Thyroid gland (tissue), 4 donors: ENCODE measurements at places on chromosomes 16 and 17. TPM values are rescaled to one million over a fixed set of nuclear protein-coding genes. Genes with fewer than 3 reads are reported as not detected.

MYH13 gene
- total RNA-seq: not detected

PNMT gene
- total RNA-seq: not detected

WNT3 gene
- total RNA-seq: 0.75 TPM

SLC16A11 gene
- total RNA-seq: 43.9 TPM

SLC52A1 gene
- total RNA-seq: not detected

GPR142 gene
- not detected for total RNA-seq

CYBA gene
- 295 TPM for total RNA-seq

KRTAP4-7 gene
- total RNA-seq: not detected

CLEC10A gene
- total RNA-seq: 1.7 TPM

DPH1 gene
- total RNA-seq: 61.1 TPM

CIITA gene
- total RNA-seq: 8.6 TPM

- no peak overlapping the region for H3K4me3 ChIP-seq
- peaks cover 29% of the 10 kb centered on the region for H3K4me1 ChIP-seq
- no peaks in the 10 kb centered on the region for H3K36me3 ChIP-seq
- peak overlapping the region; percentile 46 for H3K27ac ChIP-seq
Observed at GRCh38 chr17:81417049-81417878, 22.0 kb downstream of the BAHCC1 start.

- no peak overlapping the region for H3K4me3 ChIP-seq
- DNase-seq: no peak
- H3K27me3 ChIP-seq: no peaks in the 10 kb centered on the region
- H3K36me3 ChIP-seq: peaks cover 47% of the 10 kb centered on the region
Observed at GRCh38 chr17:61984821-61985220, 57.0 kb upstream of the INTS2 start.

DNA sequence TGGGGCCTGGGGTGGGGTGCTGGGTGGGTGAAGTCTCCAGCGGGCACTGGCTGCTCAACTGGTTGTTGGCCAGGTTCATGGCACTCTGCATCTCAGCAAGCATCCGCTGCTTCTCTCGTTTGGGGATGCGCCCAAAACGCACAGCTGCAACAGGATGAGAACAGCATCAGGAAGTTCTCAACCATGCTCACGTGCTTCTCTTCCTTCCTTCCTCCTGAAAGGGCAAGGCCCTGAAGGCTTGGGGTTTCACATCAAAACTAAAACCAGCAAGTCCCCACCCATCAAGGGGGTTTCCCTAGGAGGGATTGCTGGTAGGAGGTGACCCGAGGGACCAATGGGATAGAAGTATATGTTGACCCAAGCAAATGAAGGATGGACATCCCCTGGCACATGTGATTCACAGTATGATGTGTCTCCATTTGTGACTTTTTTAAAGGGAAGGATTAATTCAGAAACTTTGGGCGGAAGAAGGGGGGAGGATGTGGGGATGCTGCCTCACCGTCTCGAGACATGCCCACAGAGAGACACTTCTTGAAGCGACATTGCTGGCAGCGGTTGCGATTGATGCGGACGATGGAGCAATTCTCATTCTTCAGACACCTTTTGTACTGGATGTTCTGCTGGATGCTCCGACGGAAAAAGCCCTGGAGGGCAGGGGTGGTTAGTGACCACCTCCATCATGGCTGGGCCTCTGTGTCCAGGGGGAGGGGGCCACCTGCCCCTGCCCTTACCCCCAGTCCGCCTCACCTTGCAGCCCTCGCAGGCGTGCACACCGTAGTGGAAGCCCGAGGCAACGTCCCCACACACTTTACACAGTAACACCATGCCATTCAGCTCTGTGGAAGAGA lies 4.2 kb downstream of the NR1D1 start:
- peaks cover 76% of the 10 kb centered on the region for H3K4me1 ChIP-seq
- no peaks in the 10 kb centered on the region for H3K27me3 ChIP-seq
- peak overlapping the region; percentile 98 for H3K27ac ChIP-seq
- no peak overlapping the region for H3K4me3 ChIP-seq
- peak; percentile 37 for DNase-seq

- no peak for DNase-seq
- H3K4me3 ChIP-seq: no peak overlapping the region
- no peak overlapping the region for H3K27ac ChIP-seq
Observed at GRCh38 chr16:4005281-4005680, 111.0 kb downstream of the ADCY9 start.

DNA sequence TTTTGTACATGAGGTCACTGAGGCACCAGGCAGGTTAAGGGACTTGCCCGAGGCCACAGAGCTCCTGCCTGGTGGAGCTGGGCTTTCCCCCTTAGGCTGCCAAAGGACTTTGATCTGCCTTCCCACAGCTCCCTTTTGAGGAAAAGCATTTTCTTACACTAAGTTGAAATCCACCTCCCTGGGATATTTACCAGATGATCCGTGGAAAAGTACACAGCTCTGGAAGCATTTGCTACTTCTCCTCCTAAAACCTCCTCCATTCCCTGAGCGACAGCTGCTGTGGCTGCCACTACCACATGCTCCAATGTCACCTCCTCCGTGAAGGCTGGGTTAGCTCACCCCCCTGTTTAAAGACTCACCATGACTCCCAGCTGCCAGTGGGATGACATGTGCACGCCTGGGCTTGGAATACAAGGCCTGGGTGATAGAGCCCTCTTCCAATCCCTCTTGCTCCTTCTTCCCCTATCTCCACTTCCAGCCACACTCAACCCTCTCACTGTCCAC lies 1.2 kb upstream of the MPRIP start:
- DNase-seq: no peak
- no peaks in the 10 kb centered on the region for H3K36me3 ChIP-seq
- H3K27me3 ChIP-seq: no peaks in the 10 kb centered on the region

DNA sequence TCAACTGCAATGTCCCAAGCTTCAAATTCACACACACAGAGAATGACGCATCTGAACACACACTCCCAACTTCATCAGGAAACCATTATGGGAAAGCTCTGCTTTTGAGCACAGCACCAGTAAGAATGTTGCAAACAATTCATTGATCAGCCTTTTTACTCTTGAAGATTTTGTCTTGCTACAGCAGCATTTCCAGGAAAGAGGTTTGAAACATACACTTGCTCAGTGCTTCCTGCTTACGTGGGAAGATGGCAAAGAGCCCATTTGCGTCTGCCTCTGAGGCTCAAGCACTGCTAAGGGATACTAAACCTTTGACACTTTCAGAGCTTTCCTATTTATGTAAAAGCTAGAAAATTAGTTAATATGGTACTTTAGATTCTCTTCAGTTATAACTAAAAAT lies 77.2 kb upstream of the MON1B start:
- no peak overlapping the region for H3K4me3 ChIP-seq
- no peaks in the 10 kb centered on the region for H3K36me3 ChIP-seq

GRCh38 chr17:75001915-75002843 lies 10.3 kb upstream of the MRPL58 start:
- no peak overlapping the region for H3K4me3 ChIP-seq
- no peaks in the 10 kb centered on the region for H3K27me3 ChIP-seq
- no peaks in the 10 kb centered on the region for H3K4me1 ChIP-seq

- no peak for DNase-seq
- no peaks in the 10 kb centered on the region for H3K27me3 ChIP-seq
- H3K4me3 ChIP-seq: no peak overlapping the region
- H3K4me1 ChIP-seq: peaks cover 21% of the 10 kb centered on the region
- no peak overlapping the region for H3K27ac ChIP-seq
- peaks cover 8% of the 10 kb centered on the region for H3K36me3 ChIP-seq
Observed at GRCh38 chr17:31373150-31374093, 18.1 kb upstream of the RAB11FIP4 start.

- peaks cover 34% of the 10 kb centered on the region for H3K4me1 ChIP-seq
- no peak overlapping the region for H3K4me3 ChIP-seq
- no peak for DNase-seq
- H3K36me3 ChIP-seq: peaks cover 69% of the 10 kb centered on the region
- no peaks in the 10 kb centered on the region for H3K27me3 ChIP-seq
Observed at GRCh38 chr17:63833741-63834373, 6.4 kb upstream of the FTSJ3 start.

GRCh38 chr17:58944166-58944565 lies 162.5 kb downstream of the TRIM37 start:
- H3K4me1 ChIP-seq: no peaks in the 10 kb centered on the region
- H3K27ac ChIP-seq: no peak overlapping the region
- H3K27me3 ChIP-seq: no peaks in the 10 kb centered on the region
- no peaks in the 10 kb centered on the region for H3K36me3 ChIP-seq
- DNase-seq: no peak

DNA sequence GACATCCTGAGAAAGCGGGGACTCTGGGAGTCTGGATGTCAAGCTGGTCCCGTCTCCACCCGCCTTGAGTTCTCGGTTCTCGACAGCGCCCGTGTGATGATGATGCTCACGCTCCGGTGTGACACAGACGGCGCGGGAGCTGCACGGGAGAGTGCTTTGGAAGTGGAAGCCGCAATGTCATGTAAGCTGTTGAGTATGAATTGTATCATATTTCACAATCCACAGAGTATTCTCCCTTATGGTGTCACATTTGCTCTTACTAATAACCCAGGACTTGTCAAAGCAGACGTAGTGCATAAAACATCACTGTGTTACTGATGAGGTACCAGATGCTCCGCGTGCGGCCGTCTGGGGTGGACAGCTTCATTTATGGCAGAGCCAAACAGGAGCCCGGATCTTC lies 217.5 kb upstream of the CHMP6 start:
- H3K4me3 ChIP-seq: no peak overlapping the region
- H3K27ac ChIP-seq: no peak overlapping the region
- no peaks in the 10 kb centered on the region for H3K27me3 ChIP-seq
- H3K36me3 ChIP-seq: no peaks in the 10 kb centered on the region

GRCh38 chr17:82876602-82877379 lies 37.0 kb upstream of the ZNF750 start:
- peak; percentile 97 for DNase-seq
- no peak overlapping the region for H3K4me3 ChIP-seq
- H3K27ac ChIP-seq: peak overlapping the region; percentile 88
- no peaks in the 10 kb centered on the region for H3K36me3 ChIP-seq
- no peaks in the 10 kb centered on the region for H3K27me3 ChIP-seq
- H3K4me1 ChIP-seq: peaks cover 40% of the 10 kb centered on the region

- H3K27ac ChIP-seq: peak overlapping the region; percentile 80
- DNase-seq: no peak
- H3K36me3 ChIP-seq: no peaks in the 10 kb centered on the region
Observed at GRCh38 chr16:58128711-58129096, 477 bp downstream of the CFAP20 start.

- no peaks in the 10 kb centered on the region for H3K36me3 ChIP-seq
- H3K4me1 ChIP-seq: no peaks in the 10 kb centered on the region
- H3K4me3 ChIP-seq: no peak overlapping the region
- no peak overlapping the region for H3K27ac ChIP-seq
- no peak for DNase-seq
Observed at GRCh38 chr16:72285728-72286127, 113.8 kb upstream of the PMFBP1 start.

DNA sequence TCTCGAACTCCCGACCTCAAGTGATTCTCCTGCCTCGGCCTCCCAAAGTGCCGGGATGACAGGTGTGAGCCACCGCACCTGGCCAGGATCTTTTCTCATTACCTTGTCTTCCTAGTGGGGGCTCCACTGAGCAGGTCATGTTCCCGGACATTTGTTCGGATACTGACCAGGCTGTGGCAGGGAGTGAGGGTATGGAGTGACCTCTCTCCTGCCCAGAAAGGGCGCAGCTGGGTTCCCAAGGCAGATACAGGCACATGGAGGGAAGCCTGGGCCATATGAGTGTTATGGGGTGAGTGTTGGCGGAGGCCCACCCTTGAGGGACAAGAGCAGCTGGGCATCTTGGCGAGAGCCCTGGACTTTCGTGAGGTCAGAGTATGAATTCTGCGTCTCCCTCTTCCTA lies 5.5 kb downstream of the SERPINF1 start:
- no peak for DNase-seq
- peaks cover 2% of the 10 kb centered on the region for H3K36me3 ChIP-seq
- no peak overlapping the region for H3K27ac ChIP-seq
- H3K4me3 ChIP-seq: no peak overlapping the region
- H3K4me1 ChIP-seq: peaks cover 26% of the 10 kb centered on the region
- H3K27me3 ChIP-seq: no peaks in the 10 kb centered on the region

DNA sequence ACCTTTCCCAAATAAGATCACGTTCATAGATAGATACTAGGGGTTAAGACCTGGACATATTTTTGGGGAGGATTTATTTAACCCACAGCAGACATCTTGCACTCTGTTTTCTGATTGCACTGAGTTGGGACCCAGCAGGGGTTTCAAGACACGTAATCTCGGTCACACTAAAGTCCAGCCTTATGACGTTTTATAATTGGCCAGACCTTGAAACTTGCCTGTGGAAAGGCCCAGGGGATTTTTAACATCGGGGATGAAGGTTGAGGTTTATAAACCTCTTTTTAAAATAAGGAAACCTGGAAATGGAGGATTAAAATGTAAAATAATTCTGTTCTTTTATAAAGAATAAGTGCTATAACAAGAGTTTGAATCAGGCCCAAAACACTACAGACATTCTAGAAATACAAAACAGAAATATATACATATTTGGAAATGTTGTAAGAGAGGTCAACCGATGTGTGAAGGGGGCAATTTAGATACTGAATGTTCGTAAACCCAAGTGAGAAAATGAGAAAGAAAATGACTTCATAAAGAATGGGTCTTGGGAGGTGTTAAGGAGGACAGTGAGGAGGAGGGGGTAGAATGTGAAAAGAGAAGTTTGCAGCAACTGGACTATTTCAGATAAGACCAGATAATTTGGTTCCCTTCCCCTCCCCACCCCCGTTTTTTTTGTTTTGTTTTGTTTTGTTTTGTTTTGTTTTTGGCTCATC lies 61.1 kb upstream of the NOL11 start:
- H3K27ac ChIP-seq: no peak overlapping the region
- peaks cover under 1% of the 10 kb centered on the region for H3K4me1 ChIP-seq
- no peak overlapping the region for H3K4me3 ChIP-seq
- H3K27me3 ChIP-seq: no peaks in the 10 kb centered on the region
- H3K36me3 ChIP-seq: no peaks in the 10 kb centered on the region

- H3K36me3 ChIP-seq: no peaks in the 10 kb centered on the region
- no peak for DNase-seq
- no peak overlapping the region for H3K4me3 ChIP-seq
- no peak overlapping the region for H3K27ac ChIP-seq
Observed at GRCh38 chr16:87955302-87956097, 4.3 kb downstream of the BANP start.

DNA sequence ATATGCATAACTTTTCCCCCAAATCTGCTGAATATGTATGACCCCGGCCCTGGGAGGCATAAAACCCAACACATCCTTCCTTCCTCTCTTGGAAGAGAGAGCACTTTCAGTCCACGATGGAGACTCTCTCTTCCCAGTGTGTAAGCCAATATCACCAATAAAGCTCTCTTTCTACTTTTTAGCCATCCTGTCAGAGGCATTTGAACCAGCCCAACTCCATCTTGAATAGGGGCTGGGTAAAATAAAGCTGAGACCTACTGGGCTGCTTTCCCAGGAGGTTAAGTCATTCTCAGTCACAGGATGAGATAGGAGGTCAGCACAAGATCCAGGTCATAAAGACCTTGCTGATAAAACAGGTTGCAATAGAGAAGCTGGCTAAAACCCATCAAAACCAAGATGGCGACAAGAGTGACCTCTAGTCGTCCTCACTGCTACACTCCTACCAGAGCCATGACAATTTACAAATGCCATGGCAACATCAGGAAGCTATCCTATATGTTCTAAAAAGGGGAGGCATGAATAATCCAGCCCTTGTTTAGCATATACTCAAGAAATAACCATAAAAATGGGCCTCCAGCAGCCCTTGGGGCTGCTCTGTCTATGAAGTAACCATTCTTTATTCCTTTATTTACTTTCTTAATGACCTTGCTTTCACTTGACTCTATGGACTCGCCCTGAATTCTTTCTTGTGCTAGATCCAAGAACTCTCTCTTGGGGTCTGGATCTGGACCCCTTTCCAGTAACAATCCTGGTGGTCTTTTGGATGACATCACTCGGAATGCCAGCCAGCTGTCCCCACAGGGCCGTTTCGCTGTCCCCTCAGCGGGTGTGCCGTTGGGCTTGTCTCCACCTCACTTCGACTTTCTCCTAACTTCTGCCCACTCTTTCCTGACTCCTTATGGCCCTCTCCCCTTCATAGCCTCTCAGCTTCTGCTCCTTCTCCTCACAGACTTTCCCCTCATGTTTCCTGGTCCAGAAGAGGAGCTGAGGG lies 53.4 kb upstream of the NKD1 start:
- H3K27me3 ChIP-seq: no peaks in the 10 kb centered on the region
- no peak overlapping the region for H3K27ac ChIP-seq
- H3K4me3 ChIP-seq: no peak overlapping the region
